ENCODE measurements at places on chromosomes 12 and 14.
A peak's percentile ranks its signal among the peaks of the same experiment; 100 is the strongest.

GRCh38 chr12:74619884-74620283 lies 82.2 kb downstream of the ATXN7L3B start:
- DNase-seq, result no peak

DNA sequence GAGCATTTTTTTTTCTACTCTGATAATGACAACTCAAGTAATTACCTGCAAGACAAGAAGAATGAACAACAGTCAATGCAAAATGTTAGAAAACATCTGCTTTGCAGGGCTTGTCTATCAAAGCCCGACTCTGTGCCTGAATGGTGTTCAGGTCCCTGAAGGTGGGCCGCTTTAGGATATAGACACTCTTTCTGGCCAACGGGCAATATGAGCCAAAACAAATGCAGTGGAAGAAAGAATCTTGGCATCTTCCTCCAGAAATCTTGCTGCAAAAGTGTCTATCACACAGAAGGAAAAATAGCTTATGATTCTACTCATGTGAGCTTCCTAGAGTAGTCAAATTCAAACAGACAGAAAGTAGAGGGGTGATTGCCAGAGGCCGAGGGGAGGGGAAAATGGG lies 32.7 kb downstream of the FOS start:
- no peak for DNase-seq

- peak; percentile 46 for DNase-seq
Measured at GRCh38 chr12:46446645-46447044, 74.1 kb upstream of the SLC38A2 start.

DNA sequence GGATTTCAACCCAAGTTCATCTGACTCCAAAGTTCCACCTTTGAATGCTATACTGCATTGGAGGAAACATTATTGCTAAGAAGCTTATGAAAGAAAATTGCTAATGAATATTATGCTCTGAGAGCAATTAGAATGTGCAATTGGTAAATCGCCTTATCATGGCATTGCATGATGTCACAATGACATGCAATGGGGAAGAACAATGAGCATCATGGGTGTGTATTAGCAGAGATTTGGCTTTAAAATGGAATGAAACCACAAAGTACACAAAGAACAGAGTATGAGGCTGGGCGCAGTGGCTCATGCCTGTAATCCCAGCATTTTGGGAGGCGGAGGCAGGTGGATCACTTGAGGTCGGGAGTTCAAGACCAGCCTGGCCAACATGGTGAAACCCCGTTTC lies 34.7 kb downstream of the FOS start:
- DNase-seq, result no peak

- no peak for DNase-seq
Measured at GRCh38 chr12:93322784-93323183, 54.9 kb upstream of the NUDT4 start.

DNA sequence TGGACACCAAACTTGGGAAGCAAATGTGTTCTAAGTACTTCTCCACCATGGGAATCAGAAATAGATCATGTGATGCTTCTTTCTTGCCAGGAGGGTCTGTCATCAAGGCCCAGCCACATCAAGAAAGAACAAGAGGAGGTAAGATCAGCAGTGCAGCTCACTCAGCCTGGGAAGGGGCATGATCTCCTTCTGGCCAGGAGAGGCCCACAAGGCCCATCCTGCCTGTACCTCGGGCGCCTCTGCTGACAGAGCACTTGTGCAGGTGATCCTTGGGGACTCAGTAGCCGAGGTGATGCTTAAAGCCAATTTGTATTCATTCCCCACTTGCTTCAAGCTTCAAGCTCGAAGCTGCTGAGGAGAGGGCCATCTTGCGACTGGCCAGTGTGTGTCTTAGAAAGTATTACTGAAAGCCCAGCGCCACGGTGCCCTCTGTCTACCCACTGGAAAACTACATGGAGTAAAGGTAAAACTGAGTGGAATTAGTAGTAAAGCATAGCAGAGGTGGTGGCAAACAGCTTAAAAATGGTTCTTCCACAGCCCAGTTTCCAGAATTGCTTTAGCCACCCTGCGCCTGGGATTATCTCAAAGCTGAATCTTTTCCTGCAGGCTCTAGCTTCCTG lies 26.2 kb downstream of the RTRAF start:
- DNase-seq, result peak; percentile 17

GRCh38 chr12:112973011-112973735 lies 5.1 kb upstream of the OAS2 start:
- DNase-seq, result no peak

DNA sequence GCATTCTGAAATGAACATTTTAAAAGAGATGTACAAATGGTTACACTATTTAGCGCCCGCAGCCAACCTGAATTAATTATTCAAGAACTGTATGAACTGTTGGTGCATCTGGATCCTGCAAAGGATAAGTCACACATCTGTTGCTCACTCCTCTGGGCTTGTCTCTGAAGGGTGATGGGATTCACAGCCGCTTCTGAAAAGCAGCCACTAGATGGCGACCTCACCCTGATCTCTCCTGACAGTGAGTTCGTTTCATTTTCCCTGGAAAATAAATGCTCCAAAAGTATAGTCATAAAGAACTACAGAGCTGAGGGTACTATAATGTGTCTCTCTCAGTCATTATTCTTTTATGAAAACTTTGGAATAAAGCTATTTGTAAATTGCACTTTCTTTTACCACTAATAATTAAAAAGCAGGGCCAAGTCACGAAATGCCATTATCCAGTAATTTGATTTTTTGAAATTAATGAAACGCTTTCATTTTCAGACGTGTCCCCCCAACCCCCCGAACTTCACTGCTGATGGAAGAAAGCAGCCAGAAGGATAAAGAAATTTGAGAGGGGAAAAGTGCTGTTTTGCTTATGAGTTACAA lies 789.6 kb downstream of the NRXN3 start:
- peak; percentile 65 for DNase-seq

DNA sequence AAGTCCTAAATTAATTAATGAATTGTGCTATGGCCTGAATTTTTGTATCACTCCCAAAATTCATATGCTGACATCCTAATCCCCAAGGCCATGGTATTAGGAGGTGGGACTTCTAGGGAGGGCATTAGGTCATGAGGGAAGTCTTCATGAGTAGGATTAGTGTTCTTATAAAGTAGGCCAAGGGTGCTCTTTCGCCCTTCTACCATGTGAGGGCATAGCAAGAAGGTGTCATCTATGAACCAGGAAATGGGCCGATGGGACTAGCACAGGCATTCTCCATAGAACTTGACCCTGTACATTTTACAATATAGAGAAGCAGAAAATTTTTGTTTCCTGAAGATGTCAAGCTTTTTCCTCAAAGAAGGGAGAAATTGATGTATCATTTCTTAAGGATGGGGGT lies 12.5 kb downstream of the SYT10 start:
- no peak for DNase-seq

- DNase-seq, result peak; percentile 32
Measured at GRCh38 chr12:110785240-110785639, 42.5 kb upstream of the PPP1CC start.

GRCh38 chr12:121776190-121777098 lies 17.0 kb downstream of the RHOF start:
- DNase-seq, result peak; percentile 79

GRCh38 chr12:116707751-116708150 lies 30.1 kb downstream of the SPRING1 start:
- no peak for DNase-seq

DNA sequence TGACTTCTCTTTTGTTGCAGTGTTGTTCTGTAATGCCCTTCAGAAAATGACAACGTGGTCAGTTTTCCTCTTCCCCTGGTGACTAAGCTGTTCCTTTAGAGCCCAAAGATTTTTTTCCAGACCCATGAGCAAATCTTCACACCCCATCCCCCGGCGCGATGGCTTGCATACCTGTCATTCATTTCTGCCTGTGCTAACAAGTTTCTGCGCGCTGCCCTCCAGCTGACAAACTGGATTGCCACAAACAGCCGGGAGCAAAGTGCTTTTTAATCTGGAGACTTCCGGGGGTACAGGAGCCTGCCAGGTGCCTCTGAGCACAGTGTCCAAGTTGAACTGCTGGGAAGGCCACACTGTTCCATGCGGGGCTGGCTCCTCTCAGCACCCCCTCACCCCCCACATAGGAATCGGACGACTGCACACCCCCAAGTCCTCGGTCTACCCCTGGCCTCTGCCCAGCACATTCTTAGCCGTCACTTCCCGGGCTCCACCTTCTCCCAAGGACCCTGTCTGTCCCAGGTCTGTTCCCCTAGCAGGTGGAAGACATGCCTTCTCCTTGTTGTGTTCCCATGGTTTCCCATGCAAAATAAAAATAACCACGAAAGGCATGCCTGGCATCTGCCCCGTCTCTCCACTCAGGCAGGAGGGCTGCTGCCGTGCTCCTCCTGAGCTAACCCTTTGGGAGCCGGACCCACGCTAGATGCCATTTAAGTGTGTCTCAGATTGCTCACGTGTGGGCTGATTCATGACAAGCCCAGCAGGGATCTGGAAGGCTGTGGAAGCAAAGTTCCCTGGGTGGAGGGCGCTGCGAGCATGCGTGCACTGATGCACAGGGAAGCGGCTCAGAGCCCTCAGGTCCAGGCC lies 14.1 kb downstream of the RILPL1 start:
- peak; percentile 88 for DNase-seq

GRCh38 chr14:71952381-71953363 lies 20.4 kb downstream of the RGS6 start:
- no peak for DNase-seq

GRCh38 chr12:659090-659683 lies 4.1 kb downstream of the NINJ2 start:
- no peak for DNase-seq

DNA sequence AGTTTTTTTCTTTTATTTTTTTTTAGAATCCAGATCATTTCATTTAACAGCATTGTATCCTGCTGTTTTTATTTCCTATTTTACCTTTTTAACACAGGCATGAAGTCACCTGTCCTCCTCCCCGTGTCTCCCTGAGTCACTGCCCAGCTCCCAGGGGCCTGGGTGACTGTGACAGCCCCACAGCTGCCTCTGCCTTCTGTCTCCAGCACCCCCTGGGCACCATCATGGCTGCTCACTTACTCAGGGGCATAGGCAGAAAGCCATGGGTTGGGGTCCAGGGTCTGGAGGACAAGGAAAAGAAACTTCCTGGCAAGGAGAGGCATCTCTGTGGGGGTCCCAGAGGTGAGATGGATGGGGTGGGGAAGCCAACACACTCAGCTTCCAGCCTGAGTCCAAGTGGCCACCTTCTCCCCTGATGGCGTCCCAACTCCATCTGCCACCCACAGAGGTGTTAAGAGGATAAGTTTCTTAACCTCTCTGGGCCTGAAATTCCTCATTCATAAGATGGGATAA lies 25.3 kb downstream of the TMEM63C start:
- no peak for DNase-seq

DNA sequence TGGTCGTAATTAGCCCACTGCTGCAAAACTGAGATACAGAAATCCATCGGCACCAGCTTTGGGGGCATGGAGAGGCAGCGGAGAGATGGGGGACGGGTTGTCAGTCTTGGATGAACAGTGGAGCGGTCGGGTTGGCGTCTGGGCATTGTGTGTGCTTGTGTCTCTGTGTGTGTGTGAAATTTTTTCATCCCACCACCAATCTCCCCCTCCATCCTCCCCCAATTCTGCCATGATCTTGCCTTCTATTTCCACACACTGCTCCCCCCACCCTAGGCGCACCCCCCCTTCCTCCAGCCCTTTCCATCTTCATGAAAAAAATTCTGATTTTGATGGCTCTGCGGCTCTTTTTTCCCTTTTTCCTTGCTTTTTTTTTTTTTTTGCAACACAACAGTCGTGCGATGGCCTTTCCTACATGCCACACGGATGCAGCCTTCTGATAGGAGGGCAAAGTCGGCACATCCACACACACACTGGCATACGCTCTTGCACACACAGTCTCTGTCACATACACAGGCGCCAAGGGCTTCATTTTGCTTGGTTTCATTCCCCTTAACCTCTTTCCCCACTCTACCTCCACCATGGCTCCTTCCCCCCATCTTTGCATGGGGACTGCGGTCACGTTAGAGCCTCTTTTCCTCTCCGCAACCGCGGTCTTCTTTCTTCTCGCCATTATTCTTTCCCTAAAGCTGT lies 3.3 kb downstream of the NRXN3 start:
- DNase-seq, result no peak
